ENCODE measurements at places on chromosomes 11 and 22.
A peak's percentile ranks its signal among the peaks of the same experiment; 100 is the strongest.

DNA sequence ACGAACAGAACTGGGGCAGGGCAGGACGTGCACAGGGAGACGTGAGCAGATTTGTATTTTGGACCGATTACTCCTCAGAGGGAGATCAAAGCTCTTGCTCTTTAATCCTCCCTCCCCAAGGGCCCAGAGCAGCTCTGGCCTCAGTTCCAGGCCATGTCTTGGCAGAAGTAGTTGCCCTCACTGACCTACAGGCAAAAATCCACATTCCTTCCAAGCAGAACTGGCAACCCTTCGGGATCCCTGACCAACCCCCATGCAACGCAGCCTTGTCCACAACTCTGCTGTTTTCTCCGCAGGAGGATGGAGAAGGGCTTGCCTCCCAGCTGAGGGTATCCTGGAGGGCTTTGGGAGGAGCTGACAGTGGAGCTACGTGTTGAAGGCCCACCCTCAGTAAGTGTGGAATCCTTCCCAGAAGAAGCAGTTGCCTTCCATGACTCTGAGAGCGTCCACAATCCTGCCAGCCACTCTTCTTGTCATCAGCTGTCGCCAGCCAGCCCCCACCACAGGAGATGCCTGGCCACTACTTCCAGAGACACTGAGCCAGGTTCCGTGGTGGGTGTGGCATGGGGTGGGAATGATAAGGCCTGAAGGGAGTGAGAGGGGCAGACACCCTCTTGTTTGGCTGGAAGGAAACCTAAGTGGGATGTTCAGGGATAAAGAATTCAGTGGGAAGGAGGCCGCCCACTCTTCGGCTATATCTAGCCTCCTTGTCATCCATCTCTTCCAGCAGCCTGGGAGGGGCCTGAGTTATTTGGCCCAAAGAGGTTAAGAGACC, 68.1 kb downstream of the PDE2A start:
- DNase-seq: no peak

DNA sequence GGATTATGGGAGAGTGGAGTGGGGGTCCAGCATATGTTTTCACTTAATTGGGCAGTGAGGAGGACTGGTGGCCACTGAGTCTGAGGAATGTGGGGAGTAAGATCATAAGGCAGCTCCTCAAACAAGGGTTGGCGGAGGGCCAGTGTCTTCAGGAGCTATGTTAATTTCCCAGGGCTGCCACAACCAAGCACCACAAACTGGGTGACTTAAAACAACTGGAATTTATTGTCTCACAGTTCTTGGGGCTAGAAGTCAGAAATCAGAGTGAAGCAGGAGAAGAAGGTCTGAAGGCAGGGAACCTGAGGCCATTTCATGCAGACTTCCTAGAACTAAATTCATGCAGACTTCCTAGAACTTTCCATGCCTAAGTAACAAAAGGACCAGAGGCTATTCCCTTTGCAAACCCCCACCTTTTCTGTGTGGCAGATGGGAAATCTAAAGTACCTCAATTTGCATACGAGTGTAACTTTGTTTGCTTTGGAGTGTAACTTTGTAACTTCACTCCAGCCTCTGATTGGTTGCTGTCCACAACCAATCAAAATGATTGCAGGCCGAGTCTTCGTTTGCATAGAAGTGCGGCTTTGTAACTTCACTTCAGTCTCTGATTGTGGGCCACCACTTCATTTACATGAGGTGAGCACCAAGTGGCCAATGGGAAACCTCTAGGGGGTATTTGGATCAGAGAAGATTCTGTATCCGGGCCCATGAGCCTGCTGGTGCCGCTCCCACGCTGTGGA, 50.5 kb upstream of the ZBED5 start:
- DNase-seq: no peak

GRCh38 chr22:44314425-44315067, 1.8 kb upstream of the SHISAL1 start:
- no peak for DNase-seq

GRCh38 chr11:36057379-36058042, 113.6 kb downstream of the LDLRAD3 start:
- DNase-seq: no peak

DNA sequence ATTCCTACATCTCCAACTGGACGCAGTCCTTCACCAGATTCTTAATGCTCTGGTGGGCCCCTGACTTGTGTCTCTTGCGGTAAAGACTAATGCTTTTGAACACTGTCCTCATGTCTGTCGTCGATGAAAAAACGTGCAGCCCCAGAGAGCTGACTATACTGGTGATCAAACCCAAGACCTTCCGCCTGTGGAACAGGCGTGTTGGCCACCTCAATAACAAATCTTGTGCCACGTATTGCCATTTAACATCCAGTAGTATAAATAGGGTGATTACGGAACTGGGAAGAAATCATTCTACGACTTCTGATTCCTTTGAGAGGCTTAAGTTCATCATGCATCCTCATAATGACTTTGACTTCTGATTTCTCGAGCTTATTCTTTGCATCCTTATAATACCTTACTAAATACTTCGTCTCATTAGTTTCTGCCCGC, 45.6 kb downstream of the OR4D9 start:
- DNase-seq: no peak

DNA sequence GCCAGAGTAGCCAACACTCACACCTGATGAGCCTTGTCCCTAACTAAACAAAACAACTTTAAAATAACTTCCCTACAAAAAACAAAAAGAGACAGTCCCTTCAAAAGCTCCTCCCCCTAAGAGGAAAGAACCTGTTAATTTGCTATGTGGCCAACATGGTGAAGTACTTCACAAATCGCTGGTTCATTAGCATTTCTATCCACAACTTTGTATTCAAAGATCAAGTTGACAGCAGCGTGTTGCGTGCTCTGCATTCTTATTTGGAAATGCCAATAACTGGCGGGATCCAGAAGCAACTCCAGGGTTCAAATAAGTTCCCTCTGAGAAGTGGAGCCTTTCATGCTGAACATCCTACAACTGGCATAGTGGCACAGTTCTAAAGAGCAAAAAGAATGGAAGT, 48.6 kb downstream of the CADM1 start:
- no peak for DNase-seq

GRCh38 chr11:77407613-77408012, 66.3 kb downstream of the PAK1 start:
- DNase-seq: no peak

- DNase-seq: peak; percentile 13
Observed at GRCh38 chr11:57427727-57428082, 784 bp upstream of the SLC43A3 start.

DNA sequence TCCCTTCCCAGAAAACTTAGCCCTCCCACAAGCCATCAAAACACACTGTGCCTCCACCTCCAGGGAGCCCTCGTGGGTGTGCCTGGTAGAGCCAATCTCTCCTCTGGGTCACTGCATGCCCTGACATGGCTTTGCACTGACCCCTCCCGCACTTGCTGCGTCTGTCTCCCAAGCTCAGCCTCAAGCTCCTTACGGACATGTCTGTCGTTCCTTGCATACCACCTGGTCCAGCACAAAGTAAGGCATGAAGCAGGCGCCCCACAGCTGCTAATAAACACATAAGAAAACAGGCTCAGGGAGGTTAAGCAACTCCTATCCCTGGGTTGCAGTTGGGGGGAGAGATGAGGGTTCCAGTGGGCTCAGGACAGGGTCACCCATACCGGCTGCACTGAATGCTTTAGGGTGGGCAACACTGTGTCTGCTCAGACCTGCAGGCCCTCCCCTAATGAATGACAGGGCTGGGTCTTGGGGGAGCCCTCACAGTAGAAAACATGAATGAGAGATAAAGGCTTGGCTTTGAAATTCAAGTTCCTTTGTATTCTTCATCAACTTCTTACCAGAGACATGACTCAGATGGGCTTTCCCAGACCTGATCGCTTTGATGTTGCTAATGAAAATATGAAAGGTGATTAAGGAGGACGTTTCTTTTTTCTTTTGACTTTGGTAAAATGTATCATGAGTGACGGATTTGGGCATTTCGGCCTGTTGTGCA, 38.0 kb downstream of the PHF21B start:
- no peak for DNase-seq

GRCh38 chr11:68302256-68302655, 10.1 kb upstream of the LRP5 start:
- no peak for DNase-seq

DNA sequence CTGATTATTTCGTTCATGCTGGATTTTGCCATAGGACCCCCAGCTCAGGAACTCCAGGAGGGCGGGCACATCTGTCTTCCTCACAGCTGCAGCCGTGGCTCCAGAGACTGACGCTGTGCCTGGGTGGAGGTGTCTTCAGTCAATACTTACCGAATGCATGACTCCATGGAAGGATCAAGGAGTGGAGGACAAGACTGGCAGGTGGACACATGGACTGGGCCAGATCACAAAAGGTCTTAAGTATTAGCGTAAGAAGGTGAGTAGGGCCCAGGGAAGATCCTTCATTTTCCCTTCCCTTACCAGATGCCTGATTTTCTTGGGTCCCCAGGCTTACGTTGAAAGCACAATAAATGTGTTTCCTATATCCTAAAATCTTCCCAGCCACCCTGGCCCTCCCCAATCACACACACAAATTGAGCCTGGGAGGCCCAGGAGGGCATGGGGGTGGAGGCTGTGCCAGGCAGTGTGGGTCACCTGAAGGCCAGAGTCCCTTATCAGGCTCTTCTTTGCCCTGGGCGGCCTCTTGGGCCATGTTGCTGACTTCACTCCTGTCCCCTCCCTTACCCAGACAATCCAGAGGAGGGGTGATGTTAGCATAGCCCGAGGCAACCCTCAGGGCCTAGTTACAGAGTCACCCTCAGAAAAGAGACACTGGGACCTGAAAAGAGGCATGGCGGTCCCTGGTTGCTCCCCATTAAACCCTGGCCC, 56.4 kb downstream of the CYTH4 start:
- DNase-seq: no peak

DNA sequence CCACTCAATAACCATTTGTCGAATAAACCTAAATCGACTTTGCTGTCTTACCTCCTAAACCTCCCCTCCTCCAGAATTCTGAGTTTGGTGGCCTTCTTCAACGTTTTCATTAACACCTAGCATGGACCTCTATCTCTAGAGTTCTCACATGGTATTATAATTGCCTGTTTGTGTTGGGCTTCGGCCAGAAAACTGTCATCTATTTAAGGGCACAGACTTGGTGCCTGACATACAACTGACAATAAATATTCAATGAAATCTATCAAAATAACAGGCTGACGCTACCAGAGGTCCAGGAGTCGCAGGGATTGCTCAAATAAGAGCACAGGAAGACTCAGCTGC, 687 bp downstream of the ALKBH8 start:
- no peak for DNase-seq

DNA sequence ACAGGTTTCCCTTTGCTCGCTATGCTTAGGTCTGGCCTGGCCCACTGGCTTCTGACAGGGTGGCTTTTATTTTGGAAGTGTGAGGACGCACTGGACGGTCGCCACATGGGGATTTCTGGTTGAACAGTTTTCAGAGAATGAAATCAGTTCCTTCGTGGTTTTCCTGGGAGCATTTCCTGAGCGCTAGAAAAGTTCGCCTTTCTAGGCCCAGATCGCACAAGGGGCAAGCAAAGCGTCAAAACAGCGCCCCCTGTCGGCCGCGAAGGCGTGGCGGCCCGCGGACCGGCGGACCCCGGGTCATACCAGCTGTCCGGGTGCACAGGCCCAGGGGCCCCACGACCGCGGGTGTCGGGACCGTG, 12.7 kb upstream of the CYP2R1 start:
- DNase-seq: peak; percentile 14

GRCh38 chr11:67211656-67212436, 54.4 kb upstream of the GRK2 start:
- no peak for DNase-seq

GRCh38 chr22:26672060-26672471, 14.7 kb downstream of the MIAT start:
- no peak for DNase-seq

DNA sequence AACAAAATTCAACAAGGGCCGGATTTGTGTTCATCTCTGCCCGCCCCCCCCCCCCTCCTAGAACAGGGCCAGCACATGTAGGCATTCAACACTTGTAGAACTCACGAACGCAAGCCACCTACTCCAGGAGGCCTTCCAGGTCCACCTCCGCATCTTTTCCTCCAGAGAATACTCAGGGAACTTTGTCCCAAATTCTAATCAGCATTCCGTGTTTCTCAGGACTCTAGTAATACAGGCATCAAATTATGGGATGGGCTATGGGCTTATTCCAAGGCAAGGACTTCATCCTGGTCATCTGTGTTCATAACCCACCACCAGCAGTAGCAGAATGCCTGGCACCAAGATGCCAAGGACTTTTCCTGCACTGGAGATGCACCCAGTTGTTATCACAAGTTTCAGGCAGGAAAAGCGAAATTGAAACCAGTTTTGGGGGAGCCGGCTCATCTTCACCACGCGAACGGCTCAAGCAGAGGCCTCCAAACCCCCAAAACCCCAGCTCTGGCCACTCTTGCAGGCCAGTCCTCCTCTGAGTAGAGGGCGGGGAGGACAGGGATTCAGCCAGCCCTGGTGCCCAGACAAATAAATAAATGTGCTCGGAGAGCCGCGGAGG, 462 bp downstream of the UBE2L6 start:
- no peak for DNase-seq

DNA sequence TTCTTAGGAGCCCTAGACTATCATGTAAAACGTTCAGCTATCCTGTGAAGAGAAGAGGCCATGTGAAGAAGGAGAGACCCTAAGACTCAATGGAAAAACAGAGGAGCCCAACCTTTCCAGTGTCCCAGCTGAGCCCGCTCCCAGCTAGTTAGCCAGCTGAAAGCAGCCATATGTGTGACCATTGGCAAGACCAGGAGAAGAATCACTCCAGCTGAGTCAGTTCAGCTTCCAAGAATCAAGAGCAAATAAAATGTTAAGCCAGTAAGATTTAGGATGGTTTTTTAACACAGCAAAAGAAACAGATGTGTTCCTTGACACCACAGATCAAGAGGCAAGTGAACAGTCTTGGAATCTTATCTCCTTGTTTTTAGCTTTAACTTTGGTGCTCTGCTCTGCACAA, 108.0 kb downstream of the CCDC81 start:
- DNase-seq: no peak

GRCh38 chr11:65427691-65428577, 5.3 kb downstream of the NEAT1 start:
- peak; percentile 35 for DNase-seq

DNA sequence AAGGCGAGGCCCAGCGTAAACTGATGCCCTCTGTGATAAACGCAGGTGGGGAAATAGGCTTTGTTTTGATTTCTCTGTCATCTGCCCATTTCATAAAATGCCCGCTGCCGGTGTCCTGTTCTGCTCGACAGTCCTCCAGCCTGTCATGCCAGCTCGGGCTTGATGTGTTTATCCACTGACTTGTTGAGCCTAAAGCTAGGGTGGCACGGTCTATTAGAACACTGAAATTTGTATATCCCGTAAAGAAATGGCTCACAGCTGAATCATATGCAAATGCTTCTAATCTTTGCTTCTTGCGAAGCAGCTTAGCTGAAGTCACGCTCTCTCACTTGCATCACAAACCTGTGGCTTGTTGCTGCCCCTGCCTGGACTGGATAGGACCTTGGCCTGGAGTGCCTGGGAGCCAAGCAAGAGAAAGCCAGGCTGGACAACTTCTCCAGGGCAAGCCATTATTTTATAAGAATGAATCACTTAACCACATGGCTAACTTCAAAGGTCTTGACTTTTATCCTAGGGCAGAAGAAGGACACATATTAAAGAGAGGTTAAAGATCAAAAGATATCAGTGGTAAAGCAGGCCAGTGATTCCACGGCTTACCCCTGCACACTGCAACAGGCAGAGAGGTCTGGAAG, 33.1 kb downstream of the EHF start:
- DNase-seq: no peak

Measured in caudate nucleus (tissue), 63 donors.